ENCODE measurements at places on chromosomes 12 and 14.
A peak's percentile ranks its signal among the peaks of the same experiment; 100 is the strongest.

DNA sequence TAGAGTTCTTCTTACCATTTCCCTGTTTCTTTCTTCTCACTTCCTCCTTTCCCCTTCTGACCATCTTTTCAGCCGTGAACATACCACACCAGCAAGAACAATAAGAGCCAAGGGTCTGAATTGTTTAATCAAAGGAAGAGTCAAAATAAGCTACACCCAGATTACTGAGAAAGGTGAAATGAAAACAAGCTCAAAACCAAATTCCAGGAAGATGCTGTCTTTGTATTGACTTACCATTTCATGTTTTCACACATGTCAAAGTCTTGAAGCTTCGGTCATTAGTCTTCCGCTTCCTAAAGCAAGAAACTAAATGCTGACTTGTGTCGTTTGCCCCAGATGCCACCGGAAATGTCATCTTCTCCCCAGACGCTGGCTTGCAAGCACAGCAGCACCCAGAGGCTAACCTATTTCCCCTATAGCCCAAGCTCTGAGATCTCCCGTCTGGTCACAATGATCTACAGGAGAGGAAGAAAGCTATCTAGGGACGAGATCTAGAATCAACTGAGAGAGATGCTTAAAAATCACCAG, 136.5 kb upstream of the AMIGO2 start:
- peak; percentile 41 for DNase-seq

DNA sequence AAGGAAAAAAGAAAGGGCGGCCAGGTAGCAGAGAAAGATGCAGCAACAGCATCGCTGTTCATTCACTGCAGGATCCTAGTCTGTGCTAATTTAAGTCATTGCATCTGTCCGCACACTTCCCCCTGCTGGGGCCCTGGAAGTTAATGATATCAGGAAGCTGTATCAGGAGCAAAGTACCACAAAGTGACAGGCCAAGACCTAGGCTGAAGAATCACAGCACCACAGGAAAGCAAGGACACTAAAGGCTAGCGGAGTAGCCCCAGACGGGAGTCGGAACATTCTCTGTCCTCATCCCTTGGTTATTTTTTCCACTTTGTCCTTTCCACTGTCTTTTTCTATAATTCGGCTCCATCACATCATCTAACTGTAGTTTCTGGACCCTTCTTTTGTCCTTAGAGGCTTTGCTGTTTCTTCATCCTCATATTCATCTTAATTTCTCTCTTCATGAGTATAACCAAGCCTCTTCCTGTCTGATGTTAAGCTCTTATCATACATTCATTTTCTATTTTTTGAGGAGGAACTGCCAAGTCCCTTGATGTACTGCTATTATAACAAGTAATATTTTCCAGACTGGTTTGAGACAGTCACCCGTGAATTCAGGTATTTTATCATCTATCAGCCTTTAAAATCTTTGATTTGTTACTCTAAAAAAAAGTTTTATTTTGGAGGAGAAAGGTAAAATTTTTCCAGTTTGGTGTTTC, 28.3 kb downstream of the DUSP16 start:
- DNase-seq: peak; percentile 47

GRCh38 chr12:125205386-125205785, 140.2 kb downstream of the AACS start:
- no peak for DNase-seq

- DNase-seq: no peak
Observed at GRCh38 chr14:91283666-91284065, 39.2 kb upstream of the GPR68 start.

GRCh38 chr14:54251356-54251755, 145.5 kb upstream of the CDKN3 start:
- no peak for DNase-seq

GRCh38 chr14:60805841-60806430, 71.4 kb downstream of the MNAT1 start:
- peak; percentile 26 for DNase-seq

DNA sequence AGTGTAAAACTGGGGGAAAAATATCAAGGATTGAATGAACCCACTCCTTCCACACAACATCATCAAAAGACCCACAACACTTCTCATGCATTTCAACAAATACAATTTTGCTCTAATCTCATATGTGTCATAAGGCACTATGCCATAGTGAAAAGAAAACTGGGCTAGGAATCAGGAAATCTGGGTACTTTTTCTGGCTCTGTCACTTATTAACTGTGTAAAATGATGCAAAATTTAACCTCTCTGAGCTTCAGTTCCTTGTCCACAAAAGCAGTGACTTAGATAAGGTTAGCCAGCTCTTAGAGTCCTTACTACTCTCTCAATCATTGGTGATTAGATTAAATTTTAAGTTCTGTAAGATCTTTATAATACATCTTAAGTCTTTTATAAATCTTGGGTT, 250.5 kb upstream of the SOX5 start:
- no peak for DNase-seq

DNA sequence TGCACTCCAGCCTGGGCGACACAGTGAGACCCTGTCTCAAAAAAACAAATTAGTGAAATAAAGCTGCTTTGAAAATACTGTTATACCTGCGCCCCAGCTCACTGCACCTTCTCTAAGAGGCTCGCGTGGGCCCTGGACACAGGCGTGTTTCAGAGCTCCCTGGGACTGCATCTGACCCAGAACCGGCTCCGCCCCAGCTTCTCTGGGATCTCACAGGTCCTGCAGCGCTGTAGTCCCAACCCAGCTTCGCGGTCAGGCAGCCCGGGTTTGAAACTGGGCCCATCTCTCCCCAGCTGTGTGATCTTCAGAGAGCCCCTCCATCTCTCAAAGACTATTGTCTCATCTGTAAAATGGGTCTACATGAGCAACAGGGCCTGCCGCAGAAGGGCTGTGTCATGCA, 7.5 kb downstream of the RIMBP2 start:
- no peak for DNase-seq

All from muscle of back (tissue), 13 donors.